ENCODE measurements at places on chromosomes 7 and 10.
A peak's percentile ranks its signal among the peaks of the same experiment; 100 is the strongest.

GRCh38 chr10:6269953-6270867, 67.5 kb downstream of the PFKFB3 start:
- no peak for DNase-seq

- no peak for DNase-seq
These were observed 8.4 kb upstream of the SNX13 start for GRCh38 chr7:17948526-17949238.

GRCh38 chr7:1725766-1726630, 55.9 kb downstream of the ELFN1 start:
- no peak for DNase-seq

- DNase-seq, result no peak
These were observed 15.5 kb downstream of the LOXL4 start for GRCh38 chr10:98252464-98252863.

DNA sequence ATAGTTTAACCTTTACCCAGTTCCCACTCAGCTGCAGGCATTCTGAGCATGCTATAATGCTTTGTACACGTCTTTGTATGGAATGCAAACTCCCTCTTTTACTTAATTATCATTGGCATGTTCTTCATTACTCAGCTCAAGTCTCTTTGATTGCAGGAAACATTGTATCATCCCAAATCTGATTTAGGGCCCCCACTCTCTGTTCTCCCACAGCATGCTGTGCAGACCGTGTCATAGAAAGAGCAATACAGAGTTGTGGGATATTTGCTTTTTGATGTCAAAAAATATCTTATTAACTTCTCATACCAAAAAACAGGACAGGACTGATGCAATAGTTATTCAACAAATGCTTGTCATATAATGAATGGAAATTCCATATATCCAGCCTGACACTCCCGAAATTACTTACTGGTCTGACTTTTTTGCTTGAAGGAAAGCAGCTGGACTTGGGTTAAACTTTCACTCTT, 1081.5 kb upstream of the C7orf33 start:
- no peak for DNase-seq

GRCh38 chr7:31492086-31492485, 21.8 kb upstream of the ITPRID1 start:
- no peak for DNase-seq

GRCh38 chr7:81719865-81720264, 50.0 kb downstream of the HGF start:
- DNase-seq, result no peak

DNA sequence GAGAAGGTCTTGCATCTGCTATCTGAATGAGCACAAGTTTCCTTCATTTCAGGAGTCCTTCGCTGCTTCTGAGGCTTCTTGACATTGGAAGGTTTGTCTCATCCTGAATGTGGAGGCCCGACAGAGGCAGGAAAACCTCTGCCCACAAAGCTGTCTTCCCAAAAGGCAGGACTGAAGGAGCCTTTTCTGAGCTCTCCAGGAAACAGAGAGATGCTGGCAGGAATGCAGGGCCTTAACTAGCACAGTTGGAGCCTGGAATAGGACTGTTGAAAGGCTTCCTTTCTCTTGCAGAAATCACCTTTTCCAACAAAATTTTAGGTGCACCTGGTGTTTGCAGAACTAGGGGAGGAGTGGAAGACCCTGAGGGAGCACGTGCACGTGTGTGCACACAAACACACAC, 637.4 kb upstream of the MKI67 start:
- no peak for DNase-seq

- DNase-seq, result no peak
These were observed 9.0 kb upstream of the ARPC1B start for GRCh38 chr7:99365318-99366141.

- DNase-seq, result no peak
These were observed 24.0 kb upstream of the ERCC6 start for GRCh38 chr10:49562893-49563292.

DNA sequence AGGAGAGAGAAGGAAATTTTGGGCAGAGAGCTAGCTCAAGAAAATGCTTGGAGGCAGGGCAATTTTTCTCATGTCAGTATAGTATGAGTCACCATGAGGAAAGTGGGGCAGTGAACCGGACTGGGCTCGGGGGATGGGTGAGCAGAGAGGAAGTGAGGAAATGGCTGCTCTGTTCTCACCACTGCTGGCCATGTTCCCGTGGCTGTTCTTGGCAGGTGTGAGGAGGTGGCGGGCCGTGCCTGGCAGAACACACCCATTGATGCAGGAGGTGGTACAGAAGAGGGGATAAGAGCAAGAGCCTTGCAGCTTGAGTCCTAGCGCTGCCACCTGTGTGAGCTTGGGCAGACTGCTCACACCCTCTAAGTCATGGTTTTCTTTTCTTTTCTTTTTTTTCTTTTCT, 304.4 kb upstream of the LYZL1 start:
- DNase-seq, result peak; percentile 9

DNA sequence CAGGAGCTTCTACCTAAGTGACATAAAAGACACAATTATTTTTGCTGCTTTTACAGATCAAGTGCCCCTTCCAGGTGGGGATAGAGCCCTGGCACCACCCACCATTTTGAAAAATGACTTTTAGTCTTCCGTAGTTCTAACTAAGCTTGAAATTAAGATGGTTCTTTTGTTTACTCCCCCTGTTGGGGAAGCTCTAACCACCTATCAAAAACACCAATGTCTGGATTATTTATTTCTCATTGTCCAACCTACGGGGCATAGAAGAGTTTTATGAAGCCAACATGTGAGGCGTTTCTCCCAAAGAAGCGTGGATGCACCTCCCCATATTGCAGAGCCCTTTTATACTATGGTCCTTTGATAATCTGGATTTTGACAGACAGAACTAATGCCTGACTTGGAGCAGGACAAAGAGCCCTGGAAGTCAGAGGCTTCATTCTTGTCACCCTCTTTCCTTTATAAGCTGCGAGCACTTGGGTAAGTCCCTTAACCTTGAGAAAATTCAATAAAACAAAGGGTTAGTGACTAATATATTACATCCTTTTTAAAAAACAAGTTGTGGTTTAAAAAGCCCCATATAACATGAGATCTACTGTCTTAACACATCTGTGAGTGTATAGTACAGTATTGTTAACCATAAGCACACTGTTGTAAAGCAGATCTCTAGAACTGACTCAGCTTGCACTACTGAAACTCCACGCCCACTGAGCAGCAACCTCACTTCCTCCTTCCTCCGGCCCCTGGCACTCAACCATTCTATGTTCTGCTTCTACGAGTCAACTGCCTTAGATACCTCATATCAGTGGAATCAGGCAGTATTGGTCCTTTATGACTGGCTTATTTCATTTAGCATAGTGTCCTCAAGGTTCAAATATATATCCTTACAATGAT, 67.5 kb downstream of the ATXN7L1 start:
- DNase-seq, result no peak

DNA sequence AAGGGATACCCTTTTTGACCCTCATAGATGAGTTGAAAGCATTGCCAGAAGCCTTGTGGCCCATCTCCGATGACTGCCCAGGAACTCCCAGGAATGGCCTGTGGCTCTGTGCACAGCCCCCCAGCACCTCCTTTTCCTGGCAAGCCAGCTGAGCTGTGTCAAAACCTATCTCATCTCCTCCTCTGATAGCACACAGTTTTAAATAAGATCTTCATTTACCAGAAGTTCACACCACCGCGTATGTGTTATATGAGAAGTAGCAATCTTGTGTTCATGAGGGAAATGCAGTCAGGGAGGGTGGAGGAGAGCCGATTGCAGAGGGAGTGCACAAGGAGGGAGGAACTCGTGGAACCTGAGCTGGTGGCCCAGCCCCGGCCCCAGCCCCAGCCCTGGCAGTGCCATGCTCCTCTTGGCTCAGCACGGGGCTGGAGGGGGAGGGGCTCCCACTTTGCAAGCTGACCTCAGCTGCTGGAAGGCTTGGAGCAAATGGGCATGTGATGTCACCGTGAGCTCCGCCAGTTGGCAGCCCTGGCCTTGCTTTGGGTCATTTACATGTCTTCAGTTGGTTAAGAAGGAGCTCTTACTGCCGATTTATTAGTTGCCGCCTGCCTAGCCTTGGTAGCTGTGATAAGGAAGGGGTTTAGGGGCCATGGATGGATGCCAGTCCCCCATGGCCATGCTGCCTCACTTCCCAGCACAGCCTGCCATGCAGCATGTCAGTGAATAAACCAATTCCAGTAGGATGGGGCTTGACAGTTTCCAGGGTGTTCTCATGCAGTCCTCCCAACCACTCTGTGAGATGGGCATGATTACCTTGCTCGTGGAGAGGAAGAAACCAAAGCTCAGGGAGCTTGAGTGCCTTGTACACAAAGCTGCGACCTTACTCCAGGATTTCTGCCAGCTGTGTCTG, 20.0 kb downstream of the UNC5B start:
- DNase-seq, result no peak

- no peak for DNase-seq
These were observed 512 bp upstream of the VIM start for GRCh38 chr10:17227367-17228090.

GRCh38 chr10:99841746-99842145, 59.3 kb downstream of the ABCC2 start:
- no peak for DNase-seq

Measured in NCI-H1105 treated with DMSO at 0.1 percent for 48 hours (cell line).